Thyroid gland (tissue), 4 donors: ENCODE measurements at places on chromosomes 6 and 20. TPM values are rescaled to one million over a fixed set of nuclear protein-coding genes. Genes with fewer than 3 reads are reported as not detected.

IL17F gene
- total RNA-seq, result not detected

ADGRG6 gene
- total RNA-seq, result 9.5 TPM

TMEM217 gene
- total RNA-seq, result not detected

PMEPA1 gene
- 12.6 TPM for total RNA-seq

SLC24A3 gene
- 5.1 TPM for total RNA-seq

DNA sequence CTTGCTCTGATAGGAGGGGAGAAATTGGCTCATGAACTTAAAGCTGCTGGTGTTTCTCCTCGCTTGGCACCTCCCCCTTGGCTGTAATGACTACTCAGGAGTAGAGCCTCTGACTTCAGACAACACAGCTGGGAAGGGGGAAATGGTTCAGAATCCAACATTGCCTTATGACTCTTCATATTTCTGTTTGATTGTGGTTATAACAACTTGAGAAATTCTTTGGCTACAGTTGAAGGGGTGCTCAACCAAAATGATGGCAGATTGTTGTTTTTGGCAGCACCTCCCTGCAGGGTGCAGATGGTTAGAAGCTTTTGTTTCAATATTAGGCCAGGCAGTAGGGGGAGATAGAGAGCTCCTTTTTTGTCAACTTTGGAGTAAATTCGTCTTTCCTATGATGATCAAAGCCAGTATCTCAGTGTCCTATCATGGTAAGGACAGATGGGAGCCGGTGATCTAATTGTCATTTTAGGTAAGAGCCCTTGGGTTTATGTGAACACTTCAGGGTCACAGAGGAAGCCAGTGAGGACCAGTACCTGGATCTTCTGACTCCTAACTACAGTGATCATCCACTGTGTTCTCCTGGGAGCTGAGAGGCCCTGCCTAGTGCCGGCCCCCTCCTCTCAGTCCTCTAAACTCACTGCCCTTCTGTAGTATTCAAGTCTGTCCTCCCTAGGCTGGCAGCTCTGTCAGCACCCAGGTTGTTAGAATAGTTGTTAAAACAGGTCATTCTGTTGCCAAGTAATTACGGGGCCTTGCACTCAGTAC lies 39.9 kb downstream of the RPRD1B start:
- H3K4me1 ChIP-seq, result peaks cover 15% of the 10 kb centered on the region
- H3K27ac ChIP-seq, result peak overlapping the region; percentile 32
- H3K27me3 ChIP-seq, result no peaks in the 10 kb centered on the region
- H3K36me3 ChIP-seq, result peaks cover 19% of the 10 kb centered on the region
- H3K4me3 ChIP-seq, result no peak overlapping the region

DNA sequence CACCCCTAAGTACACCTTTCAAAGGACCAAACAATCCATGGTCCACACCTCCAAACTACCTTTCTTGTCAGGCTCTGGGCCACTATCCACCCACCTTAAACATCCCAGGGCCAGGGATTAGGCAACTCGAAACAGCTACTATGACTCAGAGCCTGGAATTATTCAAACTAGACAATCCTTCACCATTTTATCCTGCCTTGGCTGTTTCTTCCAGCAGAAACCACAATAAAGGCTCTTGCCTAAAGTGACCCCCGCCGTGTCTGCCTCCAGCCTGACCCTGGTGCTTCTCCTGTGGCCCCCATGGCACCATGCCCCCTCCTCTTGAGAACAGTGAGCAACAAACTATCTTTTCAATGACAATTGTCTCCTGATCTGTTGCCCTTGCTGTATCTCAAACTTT lies 195.5 kb downstream of the EPM2A start:
- H3K36me3 ChIP-seq, result no peaks in the 10 kb centered on the region
- no peaks in the 10 kb centered on the region for H3K4me1 ChIP-seq
- no peak for DNase-seq
- H3K27me3 ChIP-seq, result no peaks in the 10 kb centered on the region
- H3K4me3 ChIP-seq, result no peak overlapping the region

DNA sequence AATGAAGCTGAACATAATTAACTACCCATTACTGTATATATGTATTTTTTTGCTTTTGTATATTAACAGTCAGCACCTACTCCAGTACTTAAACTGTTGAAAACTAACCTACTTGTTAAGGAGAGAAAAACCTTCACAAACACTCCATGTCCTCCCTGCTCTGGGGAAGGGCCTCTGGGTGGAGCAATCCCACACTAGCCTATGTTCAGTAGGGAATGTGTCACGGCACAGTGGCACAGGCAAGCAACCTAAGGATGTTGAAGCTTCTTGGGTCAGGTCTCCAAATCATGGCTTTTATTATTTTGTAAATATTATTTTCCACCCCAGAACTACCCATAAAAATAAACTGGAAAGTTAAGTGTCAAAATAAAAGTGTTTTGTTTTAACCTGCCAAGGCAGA lies 5.3 kb downstream of the MAN1A1 start:
- DNase-seq, result no peak
- H3K4me3 ChIP-seq, result no peak overlapping the region
- no peaks in the 10 kb centered on the region for H3K27me3 ChIP-seq
- H3K36me3 ChIP-seq, result no peaks in the 10 kb centered on the region

DNA sequence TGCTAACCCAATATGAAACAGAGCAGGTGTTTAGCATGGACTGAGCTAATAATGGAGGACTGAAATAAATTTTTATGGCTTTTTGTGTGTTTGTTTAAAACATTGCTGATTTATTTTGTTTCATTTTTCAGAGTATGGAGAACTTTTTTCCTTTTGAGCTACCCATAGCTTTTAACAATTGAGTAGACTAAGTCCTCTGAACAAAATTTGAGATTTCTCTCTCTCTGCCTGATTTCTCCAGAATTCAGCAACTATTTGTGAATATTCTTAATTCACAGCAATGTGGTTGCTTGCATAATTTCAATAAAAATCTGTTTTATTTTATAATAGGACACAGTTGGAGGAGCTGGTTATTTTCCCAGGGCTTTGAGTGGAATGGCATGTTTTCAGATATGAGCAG lies 103.7 kb downstream of the TPBG start:
- H3K36me3 ChIP-seq, result no peaks in the 10 kb centered on the region
- H3K27ac ChIP-seq, result no peak overlapping the region
- no peaks in the 10 kb centered on the region for H3K4me1 ChIP-seq
- DNase-seq, result no peak
- H3K4me3 ChIP-seq, result no peak overlapping the region
- no peaks in the 10 kb centered on the region for H3K27me3 ChIP-seq

GRCh38 chr20:3340443-3340842 lies 67.0 kb downstream of the DNAAF9 start:
- DNase-seq, result peak; percentile 96
- H3K27me3 ChIP-seq, result no peaks in the 10 kb centered on the region
- no peak overlapping the region for H3K4me3 ChIP-seq

DNA sequence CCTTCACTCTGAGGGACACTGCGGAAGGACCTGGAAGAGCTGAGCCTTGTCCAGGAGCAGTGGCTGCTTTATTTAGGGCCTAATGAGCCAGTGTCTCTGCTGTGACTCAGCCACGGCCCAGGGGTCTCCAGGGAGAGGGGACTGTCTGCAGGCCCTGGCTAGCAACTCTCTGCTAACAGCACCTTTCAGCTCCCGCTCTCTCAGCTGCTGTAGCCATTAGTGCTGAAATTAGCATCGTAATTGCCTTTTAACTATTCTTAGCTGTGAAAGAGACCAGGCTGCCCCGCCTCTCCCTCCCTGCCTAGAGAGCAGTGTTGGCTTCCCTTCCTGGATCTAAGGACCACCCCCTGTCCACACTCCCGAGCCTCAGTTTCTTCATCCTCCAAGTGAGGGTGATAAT lies 53.1 kb upstream of the SLC32A1 start:
- no peak overlapping the region for H3K27ac ChIP-seq
- H3K36me3 ChIP-seq, result no peaks in the 10 kb centered on the region
- H3K27me3 ChIP-seq, result peaks cover 9% of the 10 kb centered on the region
- no peak overlapping the region for H3K4me3 ChIP-seq

GRCh38 chr20:31720486-31721407 lies 1.9 kb downstream of the BCL2L1 start:
- H3K36me3 ChIP-seq, result no peaks in the 10 kb centered on the region
- H3K4me1 ChIP-seq, result peaks cover 43% of the 10 kb centered on the region
- peak overlapping the region; percentile 99 for H3K27ac ChIP-seq
- H3K4me3 ChIP-seq, result peak overlapping the region; percentile 65
- DNase-seq, result peak; percentile 31
- H3K27me3 ChIP-seq, result no peaks in the 10 kb centered on the region

- no peak overlapping the region for H3K4me3 ChIP-seq
- no peak for DNase-seq
- H3K4me1 ChIP-seq, result no peaks in the 10 kb centered on the region
- H3K27ac ChIP-seq, result no peak overlapping the region
Observed at GRCh38 chr6:69875715-69876114, 9.4 kb downstream of the COL19A1 start.

GRCh38 chr6:14009431-14009830 lies 84.7 kb downstream of the RNF182 start:
- H3K27me3 ChIP-seq, result no peaks in the 10 kb centered on the region
- no peaks in the 10 kb centered on the region for H3K36me3 ChIP-seq
- no peak overlapping the region for H3K27ac ChIP-seq
- DNase-seq, result no peak

DNA sequence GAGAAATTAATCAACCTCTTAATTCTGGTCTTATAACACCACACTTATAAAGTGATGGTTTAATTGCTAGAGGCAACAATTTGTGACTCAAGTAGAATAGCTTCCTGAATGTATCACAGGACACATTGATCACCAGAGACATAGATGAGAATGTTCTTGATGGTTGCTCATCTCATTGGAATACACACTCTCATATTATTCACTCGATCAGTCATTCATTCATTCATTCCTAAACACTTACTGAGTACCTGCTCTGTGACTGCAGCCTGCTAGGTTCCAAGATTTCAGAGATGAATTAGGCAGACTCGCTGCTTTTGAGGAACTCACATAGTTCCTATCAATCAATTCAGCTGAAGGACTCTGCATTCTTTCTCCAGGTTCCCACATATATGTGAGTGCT lies 365.1 kb upstream of the SOX4 start:
- no peaks in the 10 kb centered on the region for H3K4me1 ChIP-seq
- H3K27ac ChIP-seq, result no peak overlapping the region

GRCh38 chr6:157091856-157092460 lies 231.4 kb downstream of the TMEM242 start:
- no peaks in the 10 kb centered on the region for H3K36me3 ChIP-seq
- no peak for DNase-seq
- H3K4me1 ChIP-seq, result peaks cover 27% of the 10 kb centered on the region

- H3K4me1 ChIP-seq, result no peaks in the 10 kb centered on the region
- H3K4me3 ChIP-seq, result no peak overlapping the region
Observed at GRCh38 chr6:128567029-128567428, 46.6 kb upstream of the PTPRK start.

GRCh38 chr6:64714073-64714472 lies 993.0 kb downstream of the EYS start:
- H3K27me3 ChIP-seq, result no peaks in the 10 kb centered on the region
- no peak for DNase-seq
- no peak overlapping the region for H3K4me3 ChIP-seq
- no peaks in the 10 kb centered on the region for H3K36me3 ChIP-seq
- H3K27ac ChIP-seq, result no peak overlapping the region
- H3K4me1 ChIP-seq, result no peaks in the 10 kb centered on the region

DNA sequence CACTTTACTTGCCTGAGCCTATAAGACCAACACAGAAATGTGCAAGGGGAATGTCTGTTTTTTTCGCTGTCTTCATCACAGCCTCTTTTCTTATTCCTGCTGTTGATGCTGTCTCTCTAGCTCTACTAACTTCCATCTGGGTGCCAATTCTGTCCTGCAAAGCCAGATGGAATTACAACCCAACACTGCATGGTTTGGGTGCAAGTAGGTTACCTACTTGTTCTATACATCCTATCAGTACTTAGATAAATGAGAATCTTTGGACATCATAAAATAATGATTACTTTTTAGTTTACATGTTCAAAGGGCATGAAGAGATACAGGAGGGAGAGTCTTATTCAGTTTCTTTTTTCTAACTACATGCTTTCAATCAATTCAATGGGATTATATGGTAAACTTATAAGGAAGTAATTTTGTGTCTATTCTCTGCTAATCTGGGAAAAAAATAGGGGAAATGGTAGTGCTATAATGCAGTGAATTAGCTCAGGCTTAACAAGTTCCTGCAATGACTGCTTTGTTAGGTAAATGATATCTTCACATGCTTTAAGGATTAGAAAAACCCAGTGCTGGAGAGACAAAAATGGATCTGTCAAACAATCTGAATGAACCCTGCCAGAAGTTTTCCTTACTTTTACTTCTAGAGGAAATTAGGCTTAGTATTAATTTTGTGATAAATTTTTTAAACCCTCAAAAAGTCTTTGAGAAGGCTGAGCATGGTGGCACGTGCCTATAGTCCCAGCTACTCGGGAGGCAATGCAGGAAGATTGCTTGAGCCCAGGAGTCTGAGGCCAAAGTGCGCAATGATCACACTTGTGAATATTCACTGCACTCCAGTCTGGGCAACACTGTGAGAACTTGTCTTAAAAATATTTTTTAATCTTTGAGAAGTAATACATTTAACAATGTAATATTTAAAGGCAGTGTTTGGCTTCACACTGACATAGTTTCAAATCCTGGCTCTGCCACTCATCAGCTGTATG lies 86.5 kb upstream of the E2F3 start:
- H3K27me3 ChIP-seq, result no peaks in the 10 kb centered on the region
- H3K4me3 ChIP-seq, result no peak overlapping the region
- H3K27ac ChIP-seq, result no peak overlapping the region
- no peaks in the 10 kb centered on the region for H3K36me3 ChIP-seq
- H3K4me1 ChIP-seq, result peaks cover 16% of the 10 kb centered on the region

GRCh38 chr6:118476551-118476950 lies 71.5 kb upstream of the PLN start:
- no peak for DNase-seq
- no peaks in the 10 kb centered on the region for H3K27me3 ChIP-seq
- no peaks in the 10 kb centered on the region for H3K4me1 ChIP-seq
- no peak overlapping the region for H3K27ac ChIP-seq
- no peaks in the 10 kb centered on the region for H3K36me3 ChIP-seq

DNA sequence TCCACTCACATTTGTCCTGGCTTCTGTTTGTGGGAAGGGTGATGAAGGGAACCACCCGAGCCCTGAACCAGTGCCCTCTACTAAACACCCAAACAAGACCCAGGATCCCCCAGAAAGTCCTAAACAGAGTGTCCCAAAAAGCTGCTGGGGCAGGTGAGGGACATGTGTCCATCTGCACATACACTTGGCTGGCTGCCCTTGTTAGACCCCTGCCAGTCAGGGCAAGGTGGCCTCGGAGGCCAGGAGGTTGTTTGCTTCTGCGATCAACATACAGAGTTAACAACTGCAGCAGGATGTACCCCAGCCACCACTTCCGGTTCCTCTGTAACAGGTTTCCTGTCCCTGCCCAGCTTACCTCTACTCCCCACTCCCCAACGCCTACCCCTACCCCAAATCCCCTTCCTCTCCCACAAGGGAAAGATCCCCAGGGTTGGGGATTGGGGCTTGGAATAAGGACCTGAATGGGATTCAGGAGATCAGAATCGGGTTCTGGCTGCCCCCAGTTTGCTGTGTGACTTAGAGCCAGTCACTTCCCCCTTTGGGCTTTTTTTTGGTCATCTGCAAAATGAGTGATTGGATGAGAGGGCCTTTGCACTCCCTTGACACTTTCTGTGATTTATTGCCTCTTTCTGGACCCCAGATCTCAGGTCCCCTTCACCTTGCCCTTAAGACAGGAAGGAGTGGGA lies 13.9 kb downstream of the DEF6 start:
- H3K27me3 ChIP-seq, result no peaks in the 10 kb centered on the region
- no peaks in the 10 kb centered on the region for H3K4me1 ChIP-seq
- no peaks in the 10 kb centered on the region for H3K36me3 ChIP-seq

- H3K4me3 ChIP-seq, result no peak overlapping the region
- H3K27ac ChIP-seq, result no peak overlapping the region
- H3K36me3 ChIP-seq, result no peaks in the 10 kb centered on the region
- DNase-seq, result peak; percentile 59
Observed at GRCh38 chr6:165695722-165696515, 32.9 kb upstream of the PDE10A start.
